ENCODE measurements at places on chromosomes 13 and 19. TPM values are rescaled to one million over a fixed set of nuclear protein-coding genes. Genes with fewer than 3 reads are reported as not detected.

HOMER3 gene
- 53.7 TPM for total RNA-seq

KLK2 gene
- total RNA-seq: not detected

ZFP14 gene
- 13.9 TPM for total RNA-seq

DNA sequence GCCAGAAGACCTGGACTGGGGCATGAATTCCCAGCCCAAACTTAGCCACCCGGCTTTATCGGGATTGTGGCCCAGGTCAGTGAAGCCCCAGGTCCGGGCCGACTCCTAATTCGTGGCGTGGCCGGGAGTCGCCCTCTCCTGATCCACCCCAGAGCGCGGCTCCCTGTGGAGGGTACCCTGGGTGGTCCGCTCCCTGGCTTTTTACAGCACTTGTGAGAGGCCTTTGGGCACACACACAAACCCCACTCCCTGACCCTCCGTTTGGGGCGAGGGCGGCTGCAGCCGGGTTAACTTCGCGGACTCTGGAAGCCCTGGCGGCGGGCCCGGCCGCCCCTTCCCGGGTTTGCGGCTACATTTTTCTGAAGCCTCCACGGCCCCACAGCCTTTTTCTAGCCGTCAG, 56.4 kb downstream of the ZNF568 start:
- no peak for DNase-seq

DNA sequence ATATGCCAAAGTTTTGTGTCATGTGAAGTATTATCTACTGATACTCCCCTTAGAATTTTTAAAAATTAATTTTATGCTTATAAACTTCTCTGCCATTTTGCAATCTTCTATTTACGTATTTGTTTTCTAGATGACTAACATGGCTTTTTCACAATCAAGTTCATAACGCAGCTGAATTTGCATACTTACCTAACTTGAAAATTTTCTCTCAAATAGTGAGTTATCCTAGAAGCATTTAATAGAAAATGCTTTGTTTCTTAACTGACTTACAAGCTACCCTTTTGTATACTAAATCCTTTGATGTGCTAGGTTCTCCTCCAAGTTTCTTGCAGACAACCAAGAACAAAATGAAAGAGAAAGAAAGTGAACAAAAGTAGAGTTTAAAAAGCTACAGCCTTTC, 683.5 kb downstream of the LIG4 start:
- DNase-seq: no peak

- DNase-seq: no peak
These were observed 181.4 kb upstream of the TUBA3C start for GRCh38 chr13:19362946-19363510.

GRCh38 chr13:42110410-42111155, 62.1 kb downstream of the DGKH start:
- no peak for DNase-seq

- no peak for DNase-seq
These were observed 5.9 kb downstream of the ANGPTL6 start for GRCh38 chr19:10096615-10096963.

DNA sequence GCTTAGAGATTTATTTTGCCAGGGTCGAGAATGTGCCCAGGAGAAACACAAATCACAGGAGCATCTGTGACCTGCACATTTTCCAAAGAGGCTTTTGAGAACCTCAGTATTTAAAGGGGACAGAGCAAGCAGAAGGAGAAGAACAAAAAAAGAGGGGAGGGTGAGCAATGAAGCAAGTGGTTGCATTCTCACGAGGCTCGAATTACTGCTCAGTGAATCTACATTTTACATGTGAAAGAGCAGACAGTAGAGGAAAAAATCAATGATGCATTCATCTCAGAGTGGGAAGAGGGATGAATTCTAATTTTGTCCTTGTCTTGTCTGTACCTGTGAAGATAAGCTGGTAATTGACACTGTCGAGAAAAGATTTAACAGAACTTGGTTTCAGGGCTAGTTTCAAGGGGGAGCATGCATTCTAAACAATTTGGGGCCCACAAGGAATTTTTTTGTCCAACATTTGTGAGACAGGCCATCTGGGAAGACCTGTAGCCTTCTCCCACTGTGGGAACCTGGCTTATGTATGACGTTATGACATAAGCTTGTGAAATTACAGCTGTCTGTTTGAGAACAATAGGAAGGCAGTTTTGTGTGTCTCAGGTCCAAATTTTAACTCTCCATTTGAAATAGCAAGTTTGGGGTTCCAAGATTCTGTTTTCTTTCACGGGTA, 855.1 kb downstream of the SLITRK5 start:
- no peak for DNase-seq

DNA sequence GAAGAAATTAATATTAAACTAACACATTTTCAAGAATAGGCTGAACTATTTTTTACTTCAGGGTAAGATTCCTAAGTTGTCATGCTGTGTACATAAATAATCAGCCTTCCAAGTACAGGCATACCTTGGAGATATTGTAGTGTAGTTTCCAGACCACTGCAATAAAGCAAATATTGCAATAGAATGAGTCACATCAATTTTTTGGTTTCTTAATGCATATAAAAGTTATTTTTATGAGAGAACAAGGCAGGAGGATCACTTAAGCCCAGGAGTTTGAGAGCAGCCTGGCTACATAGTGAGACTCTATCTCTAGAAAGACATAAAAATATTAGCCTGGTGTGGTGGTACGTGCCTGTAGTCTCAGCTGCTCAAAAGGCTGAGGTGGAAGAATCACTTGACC, 511.5 kb downstream of the UQCRFS1 start:
- DNase-seq: no peak

DNA sequence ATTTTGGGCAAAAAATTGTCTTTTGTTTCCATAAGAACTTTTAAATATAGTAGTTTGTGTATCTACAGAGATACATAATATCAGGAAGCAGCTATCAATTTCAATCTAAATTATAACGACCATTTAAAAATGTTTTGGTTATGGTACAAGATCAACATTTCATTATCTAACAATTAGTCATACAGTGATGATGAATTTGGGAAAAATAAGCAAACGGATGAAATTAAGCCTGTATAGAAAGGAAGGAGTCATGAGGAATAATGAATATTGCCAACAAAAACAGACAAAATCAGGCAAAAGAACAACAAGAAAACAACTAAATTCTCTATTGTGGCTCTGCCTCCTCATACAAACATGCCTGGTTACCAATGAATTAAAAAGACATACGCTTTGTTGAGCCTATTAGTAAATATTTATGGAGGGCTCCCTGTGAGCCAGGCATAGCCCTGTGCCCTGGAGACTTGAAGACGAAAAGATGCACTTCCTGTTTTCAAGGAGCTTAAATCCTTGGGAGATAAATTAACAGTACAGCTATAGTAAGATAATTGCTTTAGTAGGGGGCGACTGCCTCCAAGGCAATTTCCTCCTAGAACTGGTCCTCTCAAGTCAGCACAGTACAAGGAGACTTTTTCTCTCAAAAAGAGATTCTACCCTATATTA, 73.0 kb downstream of the NALCN start:
- DNase-seq: no peak

DNA sequence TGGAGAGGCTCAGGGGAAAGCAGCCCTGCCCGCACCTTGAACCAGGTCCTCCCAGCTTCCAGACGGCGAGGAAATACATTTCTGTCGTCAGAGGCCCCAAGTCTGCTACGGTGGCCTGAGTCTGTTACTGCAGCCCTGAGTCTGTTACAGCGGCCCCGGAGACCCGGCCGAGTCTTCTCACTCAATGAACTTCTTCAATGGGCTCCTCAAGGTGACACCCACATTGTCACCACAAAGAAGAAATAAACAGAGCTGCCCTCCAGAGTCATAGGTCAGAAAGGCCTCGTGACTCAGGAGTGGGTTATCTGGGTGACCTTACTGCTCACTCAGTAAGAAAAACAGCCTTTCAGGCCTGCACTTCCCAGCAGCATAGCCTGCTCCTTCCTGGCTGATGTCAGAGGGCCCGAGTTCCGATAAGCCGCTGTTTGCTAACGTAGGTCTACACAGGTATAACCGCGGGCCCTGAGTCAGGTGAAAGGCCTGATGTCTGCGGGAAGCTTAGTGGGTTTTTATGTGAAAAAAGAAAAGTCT, 66.9 kb upstream of the TM9SF2 start:
- DNase-seq: no peak

- peak; percentile 41 for DNase-seq
These were observed 215.2 kb downstream of the NBEA start for GRCh38 chr13:35157143-35157755.

DNA sequence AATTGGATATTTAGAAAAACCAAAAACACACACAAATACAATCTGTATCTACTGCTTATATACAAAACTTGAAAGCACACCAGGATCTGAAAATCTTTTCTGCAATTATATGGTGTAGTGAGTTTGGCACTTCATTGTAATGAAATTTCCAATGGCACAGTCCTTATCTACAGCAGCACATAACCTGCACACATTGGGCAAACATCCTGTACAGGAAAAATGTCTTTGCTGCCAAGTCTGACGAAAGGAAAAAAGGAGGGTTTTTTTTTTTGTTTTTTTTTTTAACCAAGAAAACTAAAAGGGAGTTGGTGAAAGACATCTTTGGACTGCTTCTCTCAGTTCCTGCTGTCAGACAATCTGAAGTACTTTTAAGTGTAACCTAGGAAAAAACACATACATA, 107.8 kb downstream of the FOXO1 start:
- no peak for DNase-seq

DNA sequence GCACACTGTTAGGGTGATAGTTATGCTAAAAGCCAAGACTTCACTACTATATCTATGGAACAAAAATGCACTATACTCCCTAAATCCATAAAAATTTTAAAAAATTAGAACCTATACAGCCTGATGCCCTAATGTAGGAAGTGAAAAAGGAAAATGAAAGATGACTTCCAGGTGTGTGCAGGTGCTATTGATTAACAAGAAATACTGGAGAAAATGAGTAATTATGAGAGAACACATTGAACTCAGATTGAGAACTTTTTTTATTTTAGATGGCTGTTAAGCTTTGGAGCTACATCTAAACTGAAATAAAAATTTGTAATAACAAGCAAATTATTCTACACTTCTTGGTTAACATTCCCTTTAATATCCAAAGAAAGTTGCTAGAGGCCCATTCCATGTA, 1015.7 kb downstream of the PCDH9 start:
- DNase-seq: no peak

GRCh38 chr19:12660980-12661379, 5.6 kb downstream of the MAN2B1 start:
- no peak for DNase-seq

DNA sequence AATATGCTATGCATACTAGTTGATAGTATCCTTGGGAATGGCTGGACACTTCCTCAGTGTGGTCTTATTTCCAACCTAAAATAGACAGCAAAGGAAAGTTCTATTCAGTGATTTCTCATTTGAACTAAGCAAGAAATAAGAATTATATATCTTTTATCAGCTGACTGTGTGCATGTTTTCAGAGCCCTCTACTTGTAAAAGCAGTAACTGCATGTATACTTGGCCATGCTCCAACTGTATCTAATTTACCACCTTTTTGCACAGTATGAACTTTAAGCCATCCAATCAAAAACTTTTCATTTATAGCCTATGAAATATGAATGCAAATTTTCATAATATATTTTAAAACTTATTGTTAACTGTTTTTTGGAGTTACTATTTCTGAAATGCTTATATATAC, 136.4 kb upstream of the PCDH9 start:
- no peak for DNase-seq

DNA sequence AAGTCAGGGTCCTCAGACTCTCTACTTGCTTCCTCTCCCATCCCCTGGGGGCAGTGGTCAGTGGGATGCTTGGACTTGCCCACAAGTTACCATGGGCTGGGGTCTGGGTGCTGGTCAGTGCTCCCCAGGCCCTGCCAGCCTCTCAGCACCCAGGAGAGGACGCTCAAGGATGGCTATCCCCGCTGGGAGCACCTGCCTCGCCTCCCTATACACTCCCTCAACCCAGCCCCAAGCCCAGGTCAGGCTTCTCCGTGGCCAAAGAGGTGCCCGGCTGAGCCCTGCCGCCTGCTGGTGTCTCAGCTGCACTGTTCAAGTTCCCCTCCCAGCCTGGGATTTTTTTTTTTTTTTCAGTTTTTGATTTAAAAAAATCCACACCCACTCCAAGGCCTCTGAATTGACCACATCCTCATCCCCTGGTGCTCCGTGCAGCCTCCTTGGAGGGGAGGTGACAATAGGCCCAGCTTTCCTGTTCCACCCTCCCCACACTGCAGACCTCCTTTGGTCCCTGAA, 10.8 kb downstream of the F2RL3 start:
- no peak for DNase-seq

- no peak for DNase-seq
These were observed 6.8 kb downstream of the WDFY2 start for GRCh38 chr13:51590971-51591627.

GRCh38 chr19:50239921-50240590, 36.6 kb downstream of the MYH14 start:
- no peak for DNase-seq

- no peak for DNase-seq
These were observed 23.4 kb downstream of the MBD3L2B start for GRCh38 chr19:6997679-6998445.

DNA sequence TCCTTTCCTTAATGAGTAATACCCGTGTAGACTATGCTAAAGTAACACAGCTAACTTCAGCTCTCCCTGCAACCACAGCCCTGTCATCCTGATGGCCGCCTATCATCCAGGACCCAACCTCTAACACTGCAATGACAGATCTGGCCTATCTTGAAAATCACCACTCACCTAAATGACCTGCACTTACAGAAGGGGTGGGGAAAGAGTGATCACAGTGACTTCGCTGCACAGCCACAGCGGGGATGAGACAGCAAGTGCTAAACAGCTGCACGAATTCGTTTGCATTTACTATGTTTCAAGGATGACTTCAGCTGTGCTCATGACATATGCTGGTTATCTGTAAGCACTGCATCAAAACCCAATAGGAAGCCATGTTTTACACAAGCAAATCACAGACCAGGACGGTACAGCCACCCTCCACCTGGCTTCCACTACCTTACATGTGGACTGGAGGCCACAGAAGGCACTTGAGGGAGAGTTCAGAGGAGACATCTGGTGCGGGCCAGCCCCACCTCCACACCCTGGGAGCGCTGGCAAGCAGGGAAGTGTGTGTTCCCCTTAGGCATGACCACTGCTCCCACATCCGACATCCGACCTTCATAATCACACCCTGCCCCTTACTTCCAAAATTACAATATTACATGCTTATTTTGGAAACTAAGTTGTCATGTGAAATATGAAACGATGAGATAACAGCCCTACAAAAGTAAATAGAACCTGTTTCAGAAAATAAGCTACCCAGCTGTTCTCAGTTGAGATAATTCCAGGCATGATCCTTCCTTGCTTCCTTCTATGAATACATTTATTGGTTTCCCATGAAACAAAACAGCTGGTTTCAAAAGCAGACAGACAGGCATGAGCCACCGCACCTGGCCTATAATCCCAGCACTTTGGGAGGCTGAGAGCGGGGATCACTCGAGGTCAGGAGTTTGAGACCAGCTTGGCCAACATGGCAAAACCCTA, 95.7 kb downstream of the STK24 start:
- no peak for DNase-seq

All from mesothelial cell of epicardium (in vitro differentiated cells).